ENCODE measurements at places on chromosomes 2 and 18. TPM values are rescaled to one million over a fixed set of nuclear protein-coding genes. Genes with fewer than 3 reads are reported as not detected.
A peak's percentile ranks its signal among the peaks of the same experiment; 100 is the strongest.

DNA sequence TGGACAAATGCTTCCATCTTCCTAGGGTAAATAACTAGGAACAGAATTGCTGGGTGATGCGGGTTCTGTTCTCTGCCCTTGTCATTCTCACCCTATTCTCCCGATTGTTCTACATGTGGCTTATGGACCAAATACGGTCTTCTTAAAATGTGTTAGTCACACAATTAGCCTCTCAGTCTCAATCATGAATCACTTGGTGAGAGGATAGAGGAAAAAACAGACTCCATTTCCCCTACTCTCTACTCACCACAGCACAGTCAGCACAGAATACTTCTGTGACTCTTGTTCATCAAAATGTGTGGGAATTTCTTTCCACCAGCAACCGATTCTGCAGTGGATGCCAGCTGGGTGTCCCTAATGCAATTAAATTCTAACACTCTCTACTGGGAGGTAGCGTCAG is 125.2 kb downstream of the SH3BP4 start:
- no peak for DNase-seq

GRCh38 chr18:58903533-58903932 is 38.9 kb downstream of the ZNF532 start:
- no peak for DNase-seq

- no peak for DNase-seq
Observed at GRCh38 chr2:8324164-8324856, 357.5 kb upstream of the ID2 start.

DNA sequence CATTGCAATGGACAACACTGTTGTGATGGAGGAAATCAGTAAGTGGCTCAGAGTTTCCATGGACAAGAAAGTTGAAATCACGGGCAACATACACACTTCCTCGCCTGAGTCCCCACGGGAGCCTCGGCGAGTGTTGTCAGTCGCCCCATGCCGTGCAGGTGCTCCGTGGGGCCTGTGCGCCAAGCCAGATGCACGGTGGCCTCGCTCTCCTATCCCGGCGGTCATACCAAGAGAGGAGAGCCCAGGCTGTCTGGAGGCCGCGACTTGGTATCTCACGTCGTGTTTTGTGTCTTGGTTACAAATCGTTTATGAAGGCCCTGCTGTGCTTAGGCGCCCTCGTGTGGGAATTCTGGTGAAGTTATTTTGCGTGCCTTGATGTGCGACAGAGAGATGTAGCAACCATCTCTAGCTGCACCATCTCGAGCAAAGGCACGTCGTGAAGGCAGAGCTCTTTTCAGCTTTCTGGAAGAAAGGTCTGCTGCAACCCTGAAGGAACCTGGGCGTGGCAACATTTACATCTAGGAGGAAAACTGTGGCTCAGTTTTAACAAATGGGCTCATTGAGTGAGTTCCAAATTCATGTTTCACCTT is 21.8 kb downstream of the ATG4B start:
- peak; percentile 43 for DNase-seq

DNA sequence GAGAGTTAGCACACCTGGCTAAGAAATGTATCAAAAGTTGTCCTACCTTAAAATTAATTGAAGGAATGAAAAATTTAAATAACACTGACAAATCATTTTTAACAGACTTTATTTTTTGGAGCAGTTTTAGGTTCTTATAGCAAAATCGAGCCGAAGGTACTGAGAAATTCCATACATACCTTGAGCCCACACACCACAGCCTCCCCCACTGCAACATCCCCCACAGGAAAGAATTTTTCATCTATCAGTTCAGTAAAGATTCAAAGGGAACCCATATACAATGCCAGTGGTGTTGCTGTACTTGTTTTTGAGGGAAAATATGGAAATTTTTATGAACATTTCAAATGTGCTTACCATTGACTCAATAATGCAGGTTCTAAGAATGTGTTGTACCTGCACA is 169.8 kb upstream of the HS6ST1 start:
- no peak for DNase-seq

GRCh38 chr18:58863539-58864145 is 1.0 kb upstream of the ZNF532 start:
- DNase-seq, result peak; percentile 24

- DNase-seq, result no peak
Observed at GRCh38 chr18:62979176-62979575, 263.8 kb downstream of the PHLPP1 start.

DNA sequence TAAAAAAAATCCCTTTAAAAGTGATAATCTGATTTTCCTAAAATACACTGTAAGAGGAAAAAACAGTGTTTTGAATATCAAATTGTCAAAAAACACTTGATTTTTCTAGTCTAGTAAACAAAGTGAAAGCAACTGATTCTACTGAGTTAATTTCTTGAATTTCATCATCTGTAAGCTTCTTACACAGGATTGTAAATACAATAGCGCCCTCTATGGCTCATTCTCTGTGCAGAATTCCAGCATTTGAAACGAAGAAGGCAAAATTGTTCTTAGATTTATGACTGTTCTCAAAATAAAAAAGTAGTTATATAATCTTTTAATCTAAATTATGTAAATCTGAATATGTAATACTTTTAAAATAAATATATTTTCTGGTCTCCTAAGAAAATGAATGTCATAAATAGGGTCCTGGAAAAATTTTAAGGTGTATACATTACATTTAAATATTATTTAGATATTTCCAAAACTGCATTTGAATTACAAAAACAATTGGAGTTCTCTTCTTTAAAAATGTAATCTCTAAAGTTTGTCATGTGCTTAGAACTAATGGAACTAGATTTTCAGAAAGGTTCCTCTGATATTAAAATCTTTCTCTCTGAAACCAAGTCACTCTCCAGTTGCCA is 176.9 kb upstream of the MC4R start:
- no peak for DNase-seq

DNA sequence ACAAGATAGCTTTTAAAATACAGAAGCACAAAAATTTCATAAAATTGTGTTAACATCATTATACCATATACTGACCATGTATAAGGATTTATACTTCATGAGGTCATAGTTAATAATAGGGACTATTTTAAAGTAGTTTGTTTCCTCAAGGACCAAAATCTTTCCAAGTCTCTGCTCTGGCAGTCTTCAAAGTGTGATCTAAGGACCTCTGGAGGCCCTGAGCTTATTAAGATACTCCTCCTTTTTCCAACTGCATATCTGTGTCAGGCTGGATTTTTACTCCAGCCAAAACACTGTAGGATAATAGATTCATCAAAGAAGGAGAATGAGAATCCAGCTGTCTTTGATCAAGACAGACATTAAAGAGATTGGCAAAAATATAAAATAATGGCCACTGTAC is 1.7 kb upstream of the SCYGR2 start:
- DNase-seq, result no peak

DNA sequence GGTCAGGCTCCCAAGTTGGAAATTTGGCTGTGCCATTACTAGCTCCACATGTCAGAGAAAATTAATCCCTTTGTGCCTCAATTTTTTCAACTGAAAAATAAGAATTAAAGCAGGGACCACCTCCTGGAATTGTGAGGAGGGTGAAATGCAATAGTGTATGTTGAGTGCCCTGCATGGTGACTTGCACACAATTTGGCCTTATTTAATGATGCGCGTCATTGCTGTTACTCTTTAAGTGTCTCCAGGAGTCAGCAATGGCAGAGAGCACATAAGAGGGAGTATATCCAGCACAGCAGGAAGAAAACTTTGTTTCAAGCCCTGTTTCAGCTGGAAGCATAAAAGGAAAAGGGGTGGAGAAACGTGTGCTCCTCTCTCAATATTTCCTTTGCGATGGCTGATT is 215.8 kb downstream of the ALK start:
- DNase-seq, result no peak

SLC9A2 gene
- total RNA-seq, result not detected

SP140L gene
- total RNA-seq, result 102 TPM

ST6GAL2 gene
- total RNA-seq, result not detected

MRPS9 gene
- 20.8 TPM for total RNA-seq
